Activated T-helper 1 cell treated with anti-CD3 and anti-CD28 coated beads, Interleukin-12 subunit alpha, Interleukin-12 subunit beta, Interleukin-2, Interleukin-4 antibody, amounts not matched to agents 30 ng/mL and 10 ng/mL and 1 ng/mL, durations not matched to agents 14 hours and 24 hours and 36 hours (primary cell): ENCODE measurements at places on chromosomes 2 and 18.
A peak's percentile ranks its signal among the peaks of the same experiment; 100 is the strongest.

DNA sequence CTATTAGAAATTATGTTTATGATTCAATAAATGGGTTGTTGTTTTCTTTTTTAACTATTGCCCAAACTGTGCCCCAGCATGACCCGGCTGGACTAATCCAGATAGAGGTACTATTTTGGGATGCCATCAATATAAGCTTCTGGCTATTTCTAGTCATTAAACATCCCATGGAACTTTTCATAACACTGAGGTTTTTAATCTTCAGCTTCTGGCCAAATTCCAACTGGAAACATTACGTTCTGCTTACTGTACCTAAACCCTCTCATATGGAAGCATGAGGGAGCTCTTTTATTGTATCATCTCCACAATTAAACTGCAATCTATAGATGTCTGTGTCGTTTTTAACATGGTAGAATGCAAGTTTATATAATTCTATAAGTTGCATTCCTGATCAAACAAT, 674.7 kb downstream of the ARHGAP15 start:
- no peak for DNase-seq

- DNase-seq: no peak
Observed at GRCh38 chr2:205060269-205060668, 515.0 kb downstream of the PARD3B start.

DNA sequence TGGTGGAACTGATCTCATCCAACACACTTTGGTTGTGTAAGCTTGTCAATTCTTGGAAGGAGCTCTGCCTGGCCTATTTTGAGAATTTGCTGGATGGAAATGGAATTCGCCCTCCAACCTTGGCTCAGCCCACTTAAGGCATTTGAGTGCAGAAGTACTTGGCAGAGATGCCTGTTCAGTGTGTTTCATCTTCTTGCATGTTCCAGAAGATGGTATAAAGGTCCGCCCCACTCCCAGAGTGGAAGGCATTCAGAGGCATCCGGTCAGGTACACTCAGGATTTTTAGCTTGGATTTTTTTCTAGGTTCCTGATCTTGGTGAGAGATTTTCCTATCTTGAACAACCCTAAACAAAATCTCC, 61.3 kb upstream of the TXNDC2 start:
- no peak for DNase-seq

DNA sequence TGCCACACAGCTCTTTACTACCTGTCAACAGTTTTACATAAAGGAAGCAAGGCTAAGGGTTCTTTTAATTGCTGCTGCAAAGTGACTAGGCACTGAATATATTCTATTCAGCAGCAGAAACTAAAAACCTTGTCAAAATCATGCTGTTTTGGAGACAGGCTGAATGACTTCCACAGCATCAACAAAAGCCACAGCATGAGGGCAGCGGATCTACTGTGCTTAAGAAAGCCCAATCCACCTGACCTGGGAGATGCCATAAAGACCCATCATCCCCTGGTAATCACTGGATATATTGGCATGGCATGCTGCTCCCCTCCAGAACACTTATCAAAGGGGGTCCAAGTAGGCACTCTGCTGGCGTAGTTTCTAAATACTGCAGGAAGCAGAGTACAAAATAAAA, 715.1 kb upstream of the SLC8A1 start:
- DNase-seq: no peak

DNA sequence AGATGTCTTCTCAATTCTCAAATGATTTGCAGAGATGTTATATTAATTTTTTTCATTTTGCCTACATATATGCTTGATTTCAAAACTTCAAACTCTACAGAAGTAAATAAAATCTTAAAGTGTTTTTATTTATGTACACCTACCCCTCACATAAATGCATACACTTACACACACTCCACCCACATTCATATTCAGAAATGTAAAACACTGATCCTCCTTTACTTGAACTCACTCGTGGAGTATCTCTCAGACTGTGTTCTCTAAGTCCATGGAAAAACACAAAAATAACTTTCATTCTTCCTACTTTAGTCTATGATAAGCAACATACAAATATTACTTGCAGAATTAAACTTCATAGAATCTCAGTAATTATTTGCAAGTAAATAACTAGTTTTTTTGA, 209.1 kb upstream of the RBMS1 start:
- no peak for DNase-seq

GRCh38 chr2:233448575-233448974, 94.3 kb downstream of the DGKD start:
- DNase-seq: no peak

DNA sequence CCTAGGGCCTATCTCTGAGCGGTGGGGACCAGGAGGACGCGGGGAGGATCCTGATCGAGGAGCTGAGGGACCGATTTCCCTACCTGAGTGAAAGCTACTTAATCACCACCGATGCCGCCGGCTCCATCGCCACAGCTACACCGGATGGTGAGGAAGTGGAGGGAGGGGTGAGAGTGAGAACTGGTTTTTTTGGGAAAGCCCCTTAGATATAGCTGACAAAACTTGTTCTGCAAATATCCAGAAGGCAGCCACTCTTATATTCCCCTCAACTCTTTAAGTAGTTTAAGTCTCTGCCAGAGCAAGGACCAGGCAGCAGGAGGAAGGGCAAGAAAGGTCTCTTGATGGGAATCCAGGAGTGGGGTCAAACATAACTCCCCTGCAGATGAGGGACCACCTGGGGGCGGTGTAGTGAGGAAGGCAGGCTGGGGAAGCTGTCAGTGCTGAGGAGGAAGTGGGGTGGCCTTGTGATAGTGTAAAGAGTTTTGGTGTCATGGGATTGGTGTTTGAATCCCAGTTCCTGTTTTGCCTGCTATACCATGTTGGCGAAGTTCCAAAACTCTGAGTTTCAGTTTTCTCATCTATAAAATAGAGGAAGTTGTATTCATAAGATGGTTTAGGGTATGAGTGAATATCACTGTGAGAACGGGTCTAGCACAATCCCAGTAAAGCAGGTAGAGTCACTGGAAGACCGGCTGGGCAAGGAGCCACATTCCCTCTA, 3.4 kb downstream of the NAGK start:
- DNase-seq: peak; percentile 53

GRCh38 chr2:64065516-64065915, 46.3 kb upstream of the VPS54 start:
- DNase-seq: no peak

DNA sequence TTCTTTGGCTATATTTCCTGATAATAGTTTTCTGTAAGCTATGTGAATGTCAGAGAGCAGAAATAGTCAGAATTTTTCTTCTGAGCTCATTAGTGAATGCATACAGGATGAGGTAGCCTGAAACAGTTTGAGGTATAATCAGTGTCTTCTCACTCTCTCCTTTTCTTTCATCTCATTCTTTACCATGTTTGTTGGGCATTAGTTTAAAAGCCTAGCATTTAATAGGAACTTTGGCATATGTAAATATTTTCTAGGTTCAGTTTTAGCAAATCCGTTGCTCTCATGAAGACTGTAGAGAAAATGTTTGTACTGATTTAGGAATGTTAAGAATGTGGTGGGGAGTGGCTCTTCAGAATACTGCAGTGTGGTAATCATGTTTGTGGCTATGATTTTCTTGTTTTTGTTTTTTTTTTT, 119.4 kb downstream of the PARD3B start:
- DNase-seq: no peak

- DNase-seq: no peak
Observed at GRCh38 chr2:134452042-134452733, 198.3 kb downstream of the MGAT5 start.

DNA sequence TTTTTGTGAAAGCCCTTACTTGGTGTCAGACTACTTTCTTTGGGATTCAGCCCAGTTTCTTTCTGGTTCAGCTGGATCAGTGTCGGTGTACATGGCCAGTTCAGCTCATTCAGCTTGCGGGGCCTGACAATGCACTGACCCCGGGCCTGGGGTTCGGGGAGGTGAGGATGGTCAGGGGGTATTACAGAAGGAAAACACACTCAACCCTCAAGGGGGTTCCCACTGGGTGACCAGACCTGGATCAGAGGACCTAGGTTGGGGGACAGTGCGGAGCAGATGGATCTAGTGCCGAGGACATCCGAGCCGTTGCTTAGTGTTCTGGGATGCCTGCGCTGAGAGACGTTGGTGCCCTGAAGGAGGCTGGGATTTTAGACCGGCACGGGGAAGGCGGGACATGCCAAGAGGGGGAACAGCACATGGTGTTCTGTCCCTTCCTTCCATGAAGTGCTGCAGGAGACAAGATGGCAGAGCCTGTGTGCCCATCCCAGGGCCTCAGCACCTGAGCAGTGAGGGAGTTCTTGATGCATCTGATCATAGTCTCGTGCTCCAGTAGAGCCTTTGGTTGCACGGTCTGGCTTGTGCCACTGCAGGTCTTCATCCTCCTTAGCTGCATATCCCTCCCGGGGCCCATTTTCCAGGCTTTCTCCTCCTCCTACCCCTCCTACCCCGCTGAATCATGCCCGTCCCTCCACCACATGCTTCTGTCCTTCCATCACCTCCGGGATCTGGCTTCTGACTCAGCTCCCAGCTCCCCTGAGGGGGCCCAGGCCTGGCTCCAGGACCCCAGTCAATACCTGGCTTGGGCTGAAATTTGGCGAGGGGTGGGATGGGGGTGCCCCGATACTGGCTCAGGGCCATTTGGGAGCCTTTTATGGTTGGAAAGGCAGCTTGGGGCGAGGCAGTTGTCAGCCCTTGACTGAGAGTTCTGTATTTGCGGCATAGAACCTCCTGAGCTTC, 18.0 kb downstream of the SPEG start:
- no peak for DNase-seq

DNA sequence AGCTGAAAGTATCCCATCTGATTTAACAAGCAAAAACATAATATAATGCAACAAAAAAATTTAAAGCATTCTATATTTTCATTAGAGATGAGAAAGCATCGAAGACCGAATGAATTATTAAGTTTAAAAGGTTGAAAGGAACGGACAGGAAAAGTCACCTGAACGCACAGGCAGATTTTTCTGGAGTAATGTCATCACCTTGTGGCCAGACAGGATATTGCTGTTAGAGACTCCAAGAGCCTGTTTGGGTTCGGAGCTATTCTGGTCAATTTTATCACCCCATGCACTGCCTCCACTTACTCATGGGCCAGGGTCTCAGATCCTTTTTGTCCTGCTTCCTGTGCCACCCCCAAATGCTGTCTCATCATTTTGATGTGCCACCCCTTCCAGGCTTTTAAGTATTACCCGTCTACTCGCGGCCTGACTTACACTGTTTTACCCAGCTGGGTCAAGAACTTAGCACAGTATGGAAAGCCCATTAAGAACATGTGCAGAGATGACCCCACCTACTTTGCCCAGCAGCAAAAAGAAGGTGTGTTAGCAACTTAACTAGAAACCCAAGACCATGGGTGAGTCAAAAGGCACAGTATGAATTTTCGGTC, 27.3 kb downstream of the GKN2 start:
- peak; percentile 34 for DNase-seq

- no peak for DNase-seq
Observed at GRCh38 chr2:240393831-240394410, 41.5 kb upstream of the GPC1 start.

DNA sequence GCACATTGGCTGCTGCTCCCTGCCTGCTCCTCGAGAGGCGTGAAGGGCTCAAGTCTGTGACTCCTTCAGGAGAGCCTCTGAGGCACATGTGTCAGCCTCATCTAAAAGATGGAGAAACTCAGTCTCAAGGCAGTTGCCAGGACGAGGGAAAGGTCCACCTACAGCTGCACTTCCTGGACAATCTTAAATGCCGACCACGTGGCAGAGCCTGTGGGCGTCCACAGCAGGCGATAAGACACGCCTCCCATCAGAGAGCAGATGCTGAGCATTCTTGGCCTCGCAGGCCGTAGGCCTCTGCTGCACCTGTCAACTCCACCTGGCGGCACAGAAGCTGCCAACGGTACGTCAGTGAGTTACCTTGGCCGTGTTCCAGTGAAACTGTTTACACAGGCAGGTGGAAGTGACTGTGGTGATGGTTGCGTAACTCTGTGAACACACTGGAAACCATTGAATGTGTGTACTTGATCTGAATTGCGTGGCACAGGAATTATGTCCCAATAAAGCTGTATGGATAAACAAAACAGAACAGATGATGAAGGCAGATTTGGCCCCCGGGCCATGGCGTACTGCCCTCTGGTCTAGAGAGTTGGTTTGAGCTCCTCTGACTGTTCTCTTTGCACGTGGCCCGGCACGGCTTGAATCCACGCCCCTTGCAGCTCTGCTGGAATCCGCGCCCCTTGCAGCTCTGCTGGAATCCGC, 114.5 kb downstream of the RNF144A start:
- no peak for DNase-seq

DNA sequence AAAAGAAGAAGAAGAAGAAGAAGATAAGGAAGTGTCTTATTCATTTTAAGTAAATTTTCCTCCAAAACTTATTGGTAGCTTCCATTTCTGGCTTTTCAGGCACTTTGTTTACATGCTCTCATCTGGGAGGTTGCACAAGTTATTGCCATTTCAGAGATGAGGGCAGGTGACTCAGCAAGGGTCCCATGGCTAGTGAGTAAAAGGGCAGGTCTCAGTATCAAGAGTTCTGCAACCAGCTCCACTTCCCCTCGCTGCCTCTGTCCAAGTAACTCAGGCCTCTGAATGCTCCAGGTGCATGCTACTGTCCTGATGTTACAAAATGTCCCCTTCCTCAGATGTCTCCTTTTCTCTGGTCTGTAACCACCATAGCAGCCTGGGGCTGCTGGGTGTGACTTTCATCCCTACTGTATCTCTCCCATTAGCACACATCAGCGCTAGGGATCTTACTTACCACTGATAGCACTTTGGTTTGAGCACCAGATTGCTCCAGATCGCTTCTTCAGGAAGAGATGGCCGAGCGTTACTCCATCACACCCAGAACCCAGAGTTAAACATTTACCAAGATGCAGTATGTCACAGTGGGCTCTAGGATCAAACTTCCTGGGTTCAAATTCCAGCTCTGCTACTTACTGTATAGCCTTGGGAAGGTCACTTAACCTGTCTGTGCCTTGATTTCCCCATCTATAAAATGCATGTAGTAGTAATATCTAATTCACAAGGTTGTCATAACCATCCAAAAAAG, 57.4 kb upstream of the LAPTM4A start:
- DNase-seq: no peak

DNA sequence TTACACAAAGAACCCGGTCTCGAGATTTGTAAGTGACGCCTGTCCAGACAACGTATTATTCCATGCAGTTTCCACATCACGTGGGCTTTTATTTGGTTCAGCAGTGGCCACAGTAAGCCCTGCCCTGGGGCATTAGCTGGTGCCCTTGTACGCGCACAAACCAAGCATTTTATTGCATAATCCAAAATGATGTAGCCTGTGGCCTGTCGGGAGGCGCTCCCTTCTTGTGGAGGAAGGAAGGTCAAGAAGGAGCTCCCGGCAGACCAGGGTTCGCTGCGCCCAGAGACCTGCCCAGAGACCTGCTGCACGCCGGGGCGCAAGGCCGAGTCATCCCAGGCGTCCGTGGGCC, 179.6 kb upstream of the ALKAL2 start:
- no peak for DNase-seq

- DNase-seq: no peak
Observed at GRCh38 chr18:12119358-12119757, 25.7 kb downstream of the ANKRD62 start.
